ENCODE measurements at places on chromosomes 1 and 21. TPM values are rescaled to one million over a fixed set of nuclear protein-coding genes. Genes with fewer than 3 reads are reported as not detected.

The OR2AK2 gene
- polyA plus RNA-seq: not detected

The SLC1A7 gene
- polyA plus RNA-seq: not detected

The HHAT gene
- polyA plus RNA-seq: 3.9 TPM

DNA sequence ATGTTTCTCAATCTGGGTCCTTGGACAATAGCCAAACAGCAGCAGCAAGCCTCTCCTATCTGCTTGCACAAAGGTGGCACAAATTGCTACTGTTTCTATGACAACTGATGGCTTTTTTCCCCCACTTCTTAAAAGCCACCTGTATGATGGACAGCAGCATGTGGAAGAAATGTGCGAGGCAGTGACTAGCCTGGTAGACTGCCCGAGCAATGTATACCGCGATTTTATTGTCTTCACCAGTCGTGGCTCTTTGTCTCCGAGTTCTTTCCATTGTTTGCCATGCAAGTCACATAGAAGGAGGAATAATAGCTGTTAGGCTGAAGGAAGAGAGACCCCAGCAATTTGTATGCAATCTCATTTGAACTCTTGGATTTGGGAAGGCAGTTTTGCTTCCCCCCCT, 79.4 kb downstream of the S1PR1 start:
- peaks cover 7% of the 10 kb centered on the region for H3K27me3 ChIP-seq
- no peak overlapping the region for H3K4me3 ChIP-seq
- no peaks in the 10 kb centered on the region for H3K36me3 ChIP-seq
- no peak for DNase-seq
